Airway epithelial cell (primary cell): ENCODE measurements at places on chromosomes 2 and 18. TPM values are rescaled to one million over a fixed set of nuclear protein-coding genes. Genes with fewer than 3 reads are reported as not detected.

The GKN2 gene
- total RNA-seq, result not detected in 2 replicates

The FBLN7 gene
- total RNA-seq, result 0.14 TPM in 1 of 2 replicates, not detected in the other

The SCTR gene
- not detected in 2 replicates for total RNA-seq

The ABCA12 gene
- total RNA-seq, result 9.7 and 16.0 TPM in 2 replicates

The SCYGR4 gene
- not detected in 2 replicates for total RNA-seq

The LDLRAD4 gene
- not detected in 2 replicates for total RNA-seq

The FZD7 gene
- 6.8 and 7.0 TPM in 2 replicates for total RNA-seq

The LHCGR gene
- not detected in 2 replicates for total RNA-seq

The VWA3B gene
- not detected in 2 replicates for total RNA-seq

The PIEZO2 gene
- 0.09 and 0.78 TPM in 2 replicates for total RNA-seq

The TFCP2L1 gene
- total RNA-seq, result 9.3 and 12.9 TPM in 2 replicates

The HOXD12 gene
- total RNA-seq, result not detected in 2 replicates

The TNP1 gene
- total RNA-seq, result not detected in 2 replicates

The CGREF1 gene
- total RNA-seq, result 0.70 and 3.2 TPM in 2 replicates

The ZDBF2 gene
- 2.8 and 4.2 TPM in 2 replicates for total RNA-seq

The IL36RN gene
- 9.6 and 11.6 TPM in 2 replicates for total RNA-seq

The IL18RAP gene
- total RNA-seq, result not detected in 2 replicates

The CFAP53 gene
- total RNA-seq, result 0.85 and 1.3 TPM in 2 replicates

The HES6 gene
- total RNA-seq, result 4.2 and 5.4 TPM in 2 replicates

The USP34 gene
- total RNA-seq, result 43.1 and 44.4 TPM in 2 replicates

The TXNDC2 gene
- 0.07 TPM in 1 of 2 replicates, not detected in the other for total RNA-seq

The BMP10 gene
- not detected in 2 replicates for total RNA-seq

The CYP1B1 gene
- total RNA-seq, result 53.8 and 56.9 TPM in 2 replicates

The EN1 gene
- not detected in 2 replicates for total RNA-seq

The TUBA4B gene
- not detected in 2 replicates for total RNA-seq

The CIB4 gene
- total RNA-seq, result not detected in 2 replicates

The COL4A3 gene
- total RNA-seq, result not detected in 2 replicates

The EPB41L3 gene
- total RNA-seq, result 1.6 and 5.8 TPM in 2 replicates

The TLX2 gene
- not detected in 2 replicates for total RNA-seq

The ALPP gene
- not detected in 2 replicates for total RNA-seq

The UGT1A5 gene
- 3.2 TPM in 1 of 2 replicates, not detected in the other for total RNA-seq

The STON1 gene
- 0.05 and 0.56 TPM in 2 replicates for total RNA-seq

The LONRF2 gene
- total RNA-seq, result not detected in 2 replicates

The TRIM43 gene
- not detected in 2 replicates for total RNA-seq

The FAM237A gene
- total RNA-seq, result not detected in 2 replicates

The MAPK4 gene
- not detected in 2 replicates for total RNA-seq

The APOB gene
- not detected in 2 replicates for total RNA-seq

The RUFY4 gene
- not detected in 2 replicates for total RNA-seq

The FBXO41 gene
- total RNA-seq, result 3.6 and 4.7 TPM in 2 replicates

The PARD6G gene
- total RNA-seq, result 24.3 and 38.8 TPM in 2 replicates

The DYNAP gene
- total RNA-seq, result 0.14 TPM in 1 of 2 replicates, not detected in the other

The PKDCC gene
- total RNA-seq, result 0.78 TPM in 1 of 2 replicates, not detected in the other

The C2orf80 gene
- total RNA-seq, result not detected in 2 replicates

The UGT1A3 gene
- 0.35 TPM in 1 of 2 replicates, not detected in the other for total RNA-seq

The DHRS9 gene
- 34.2 and 50.4 TPM in 2 replicates for total RNA-seq

The CRYGC gene
- not detected in 2 replicates for total RNA-seq

The REG3G gene
- not detected in 2 replicates for total RNA-seq

The SDC1 gene
- total RNA-seq, result 909 and 1,110 TPM in 2 replicates

The NTSR2 gene
- not detected in 2 replicates for total RNA-seq

The FBXO36 gene
- 3.3 and 4.0 TPM in 2 replicates for total RNA-seq

The CNTNAP5 gene
- total RNA-seq, result not detected in 2 replicates

The TMEM17 gene
- 2.3 and 2.6 TPM in 2 replicates for total RNA-seq

The KCNJ13 gene
- total RNA-seq, result not detected in 2 replicates

The CAPN14 gene
- total RNA-seq, result 2.9 and 4.0 TPM in 2 replicates
